Fibroblast of villous mesenchyme (primary cell): ENCODE measurements at places on chromosomes 6 and 20. TPM values are rescaled to one million over a fixed set of nuclear protein-coding genes. Genes with fewer than 3 reads are reported as not detected.

GRCh38 chr20:51529758-51530157, 12.8 kb downstream of the NFATC2 start:
- no peak for DNase-seq

GTSF1L gene
- not detected in 2 replicates for total RNA-seq

GRCh38 chr6:41100871-41101287, 28.1 kb downstream of the NFYA start:
- DNase-seq = no peak

- DNase-seq = no peak
These were observed 37.0 kb upstream of the IGF2R start for GRCh38 chr6:159931846-159932245.

COL9A1 gene
- not detected in 2 replicates for total RNA-seq

ADIG gene
- total RNA-seq = not detected in 2 replicates

- DNase-seq = no peak
These were observed 17.6 kb upstream of the GATA5 start for GRCh38 chr20:62493253-62493885.

- DNase-seq = no peak
These were observed 371.9 kb upstream of the ID4 start for GRCh38 chr6:19465256-19465655.

DNA sequence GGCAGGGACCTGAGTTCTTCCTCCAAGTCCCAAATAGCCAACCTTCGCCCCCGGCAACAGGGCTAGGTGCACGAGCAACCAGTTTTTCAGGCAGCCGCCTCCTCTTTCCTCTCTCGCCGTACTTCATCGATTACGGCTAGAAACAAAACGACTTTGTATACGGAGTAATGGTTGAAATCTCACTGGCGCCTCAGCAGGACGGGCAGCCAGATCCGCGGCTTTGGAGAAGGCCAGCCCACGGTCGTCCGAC, 333 bp upstream of the SMIM13 start:
- DNase-seq = no peak

- no peak for DNase-seq
These were observed 29.2 kb downstream of the RHAG start for GRCh38 chr6:49607391-49607982.

BCAS4 gene
- 7.3 and 11.9 TPM in 2 replicates for total RNA-seq

- DNase-seq = peak; percentile 46
These were observed 144.9 kb downstream of the SOX4 start for GRCh38 chr6:21738180-21739094.

- peak; percentile 22 for DNase-seq
These were observed 487.3 kb upstream of the JARID2 start for GRCh38 chr6:14758421-14759081.

LGSN gene
- total RNA-seq = under 0.01 and 0.32 TPM in 2 replicates

- peak; percentile 93 for DNase-seq
These were observed 169.1 kb upstream of the AKAP12 start for GRCh38 chr6:151070631-151071051.

DNA sequence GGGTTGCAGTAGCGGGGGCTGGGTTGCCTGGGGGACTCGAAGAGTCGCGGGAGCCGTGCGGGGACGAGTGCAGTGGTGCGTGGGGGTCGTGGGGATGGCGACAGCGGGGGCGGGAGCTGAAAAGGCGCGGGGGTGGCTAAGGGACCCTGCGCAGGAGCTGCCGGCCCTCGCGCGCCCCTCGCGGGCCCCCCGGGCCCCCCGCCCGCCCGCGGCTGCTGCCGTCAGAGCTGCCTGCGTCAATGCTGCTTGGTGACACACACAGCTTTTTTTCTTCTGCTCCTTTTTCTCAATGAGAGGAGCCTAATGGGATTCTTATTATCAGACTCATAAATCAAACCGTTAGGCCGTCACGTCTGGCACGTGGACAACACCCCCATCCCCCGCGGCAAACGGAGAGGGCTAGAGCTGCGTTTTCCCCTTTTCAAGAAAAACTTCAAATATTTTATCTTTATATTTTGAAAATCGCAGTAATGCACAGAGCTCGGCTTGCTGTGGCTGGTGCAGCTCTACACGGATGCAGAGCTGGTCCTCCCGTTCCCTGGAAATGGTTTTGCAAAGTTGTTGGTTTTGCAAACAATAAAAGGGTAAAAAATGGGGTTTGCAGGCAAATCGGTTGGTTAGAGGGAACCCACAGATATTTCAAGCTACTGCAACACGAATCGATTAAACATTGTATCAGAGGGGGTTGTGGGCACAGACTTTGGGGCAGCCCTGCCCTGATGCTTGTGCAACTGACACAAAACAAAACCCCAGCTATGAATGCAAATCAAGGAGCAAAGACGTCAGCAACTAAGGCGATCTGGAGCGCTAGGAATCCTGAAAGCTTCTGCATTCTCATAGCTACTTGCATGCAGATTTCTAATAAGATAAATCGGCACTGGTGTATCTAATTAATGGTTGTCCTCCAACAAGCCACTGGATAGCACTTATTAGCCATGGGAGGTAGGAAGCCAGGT, 161.4 kb downstream of the TBXT start:
- peak; percentile 88 for DNase-seq

- DNase-seq = no peak
These were observed 62.7 kb downstream of the THBS2 start for GRCh38 chr6:169190970-169191369.

TBPL1 gene
- 6.4 and 18.6 TPM in 2 replicates for total RNA-seq

RSPH9 gene
- total RNA-seq = 0.86 and 0.97 TPM in 2 replicates

DEFB124 gene
- total RNA-seq = not detected in 2 replicates
